T1000 (cell line): ENCODE measurements at places on chromosomes 13 and 19.

GRCh38 chr19:41531438-41532311 lies 44.3 kb upstream of the CEACAM21 start:
- DNase-seq: no peak

GRCh38 chr13:40442231-40442630 lies 224.2 kb downstream of the FOXO1 start:
- DNase-seq: no peak

GRCh38 chr19:6271721-6272410 lies 7.9 kb downstream of the MLLT1 start:
- no peak for DNase-seq

DNA sequence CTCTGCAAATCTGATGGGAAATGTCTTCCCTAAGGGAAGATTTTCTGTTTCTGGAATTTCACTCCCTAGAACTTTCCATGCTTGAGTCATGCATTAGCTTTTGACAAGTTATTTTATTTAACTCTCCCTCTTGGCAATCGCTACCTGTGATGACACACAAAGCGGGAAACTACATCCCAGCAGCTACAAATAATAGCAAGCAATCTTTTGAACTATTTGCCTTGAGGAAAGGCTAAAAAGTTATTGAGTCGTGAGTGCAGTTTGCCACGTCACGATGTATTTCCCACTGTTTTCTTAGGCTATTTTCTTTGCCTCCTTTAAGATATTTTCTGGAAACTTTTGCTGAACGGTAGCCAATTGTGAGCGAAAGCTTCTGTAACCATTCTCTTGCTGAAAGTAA lies 353.3 kb upstream of the HTR2A start:
- no peak for DNase-seq

GRCh38 chr19:22526661-22527272 lies 104.6 kb upstream of the ZNF98 start:
- no peak for DNase-seq

- DNase-seq: no peak
Measured at GRCh38 chr19:33290956-33291622, 11.2 kb downstream of the CEBPA start.

GRCh38 chr13:92136449-92137155 lies 738.2 kb downstream of the GPC5 start:
- DNase-seq: no peak

DNA sequence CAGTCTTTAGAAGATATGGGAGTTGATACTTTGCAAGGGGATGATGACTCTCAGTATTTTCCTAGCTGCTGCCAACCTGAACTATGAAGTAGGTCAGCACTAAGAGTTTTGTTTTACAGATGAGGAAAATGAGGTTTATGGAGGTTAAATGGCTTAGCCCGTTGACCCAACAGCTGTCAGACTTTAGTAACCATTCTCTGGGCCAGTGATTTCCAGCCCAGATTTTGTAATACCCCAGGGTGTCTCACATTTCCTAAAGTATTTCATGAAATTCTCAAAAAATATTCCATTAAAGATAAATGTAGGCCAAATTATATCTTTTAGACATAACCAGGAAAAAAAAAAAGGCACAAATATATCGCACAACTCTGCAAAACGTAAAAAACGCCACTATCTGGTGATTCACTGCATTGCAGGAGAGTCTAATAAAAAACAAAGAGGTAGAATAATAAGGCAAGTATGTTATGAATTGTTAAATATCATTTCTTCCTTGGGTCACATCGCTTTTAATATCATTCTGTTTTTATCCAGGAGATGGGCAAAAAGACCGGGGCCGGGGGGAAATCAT lies 112.5 kb downstream of the DACH1 start:
- no peak for DNase-seq

- no peak for DNase-seq
Measured at GRCh38 chr13:34901572-34901971, 40.5 kb upstream of the NBEA start.
